ENCODE measurements at places on chromosomes 2 and 18.

DNA sequence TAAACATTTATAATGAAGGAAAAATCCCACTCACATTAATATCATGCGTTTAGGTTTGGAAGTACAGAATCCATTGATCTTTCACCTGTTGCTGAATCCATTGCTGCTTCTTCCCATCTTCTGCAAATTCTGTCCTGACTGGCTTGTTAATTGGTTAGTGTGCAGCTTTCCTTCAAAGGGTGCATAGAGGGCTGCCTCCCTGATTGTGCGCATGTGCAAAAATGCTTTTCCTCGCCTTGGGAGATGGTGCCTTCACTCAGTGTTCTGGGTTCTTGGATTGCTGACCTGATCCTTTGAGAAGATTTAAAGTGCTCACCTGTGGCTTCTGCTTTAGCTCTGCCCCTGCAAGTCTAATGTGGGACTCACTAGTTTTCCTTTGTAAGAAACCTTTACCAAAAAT, 231.2 kb downstream of the SNTG2 start:
- no peak for DNase-seq

DNA sequence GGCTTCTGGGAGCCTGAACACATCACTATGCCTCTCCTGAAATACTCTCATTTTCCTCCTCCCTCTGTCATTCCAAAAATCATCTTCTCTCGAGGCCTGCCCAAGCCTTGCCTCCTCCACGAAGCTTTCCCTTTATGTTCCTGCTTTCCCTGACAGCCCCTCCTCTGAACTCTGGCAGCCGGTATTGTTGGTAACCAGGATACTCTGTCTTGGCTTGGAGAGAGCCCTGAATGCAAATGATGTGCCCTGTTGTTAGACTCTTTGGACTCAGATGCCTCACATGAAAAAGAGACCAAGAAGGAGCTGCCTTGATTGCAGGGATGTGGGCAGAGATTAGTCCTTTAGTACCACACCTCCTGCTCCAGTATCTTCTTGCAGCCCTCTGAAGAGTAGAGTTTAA, 138.5 kb upstream of the DLX2 start:
- no peak for DNase-seq

- no peak for DNase-seq
Measured at GRCh38 chr2:204234879-204235278, 298.3 kb downstream of the ICOS start.

DNA sequence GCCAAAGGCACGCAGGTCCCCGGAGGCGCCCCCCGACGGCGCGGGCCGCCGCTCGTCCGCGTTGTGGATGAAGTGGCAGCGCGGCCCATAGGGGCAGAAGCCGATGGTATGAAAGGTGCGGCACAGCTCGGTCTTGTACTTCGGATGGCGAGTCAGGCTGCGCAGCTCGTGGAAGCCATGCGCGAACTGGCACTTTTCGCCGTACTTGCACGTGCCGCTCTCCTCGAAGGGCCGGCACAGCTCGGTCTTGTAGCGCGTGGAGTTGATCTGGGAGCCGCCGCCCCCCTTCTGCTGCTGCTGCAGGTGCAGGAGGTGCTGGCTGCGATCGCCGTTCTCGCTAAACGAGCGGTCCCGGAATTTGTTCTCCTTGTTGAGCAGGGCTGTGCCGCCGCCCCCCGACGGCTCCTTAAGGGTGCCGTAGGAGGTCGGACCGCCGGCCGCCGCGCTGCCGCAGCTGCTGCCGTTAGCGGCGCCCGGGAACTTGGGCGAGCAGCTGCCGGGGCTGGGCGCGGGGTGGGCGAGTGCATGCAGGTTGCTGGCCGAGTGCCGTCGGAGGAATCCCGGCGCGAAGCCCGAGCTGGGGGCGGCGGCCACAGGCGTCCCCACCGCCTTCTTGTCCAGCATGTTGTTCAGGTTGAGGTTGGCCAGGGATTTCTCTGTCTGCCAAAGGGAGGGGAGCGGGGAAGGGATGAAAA, 1.2 kb downstream of the ZFP36L2 start:
- peak; percentile 73 for DNase-seq
